ENCODE measurements at places on chromosomes 5 and 9.

DNA sequence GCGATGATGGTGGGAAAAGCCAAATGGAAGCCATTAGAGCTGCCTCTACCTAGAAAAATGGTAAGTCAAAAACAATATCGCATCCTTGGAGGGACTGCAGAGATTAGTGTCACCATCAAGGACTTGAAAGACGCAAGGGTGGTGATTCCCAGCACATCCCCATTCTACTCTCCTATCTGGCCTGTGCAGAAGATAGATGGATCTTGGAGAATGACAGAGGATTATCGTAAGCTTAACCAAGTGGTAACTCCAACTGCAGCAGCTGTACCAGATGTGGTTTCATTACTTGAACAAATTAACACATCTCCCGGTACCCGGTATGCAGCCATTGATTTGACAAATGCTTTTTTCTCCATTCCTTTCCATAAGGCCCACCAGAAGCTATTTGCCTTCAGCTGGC is 23.8 kb downstream of the ERP44 start:
- no peak for DNase-seq

GRCh38 chr5:179339996-179340395 is 5.3 kb downstream of the ADAMTS2 start:
- DNase-seq: no peak

- DNase-seq: no peak
Measured at GRCh38 chr5:132198571-132198970, 29.1 kb downstream of the P4HA2 start.

DNA sequence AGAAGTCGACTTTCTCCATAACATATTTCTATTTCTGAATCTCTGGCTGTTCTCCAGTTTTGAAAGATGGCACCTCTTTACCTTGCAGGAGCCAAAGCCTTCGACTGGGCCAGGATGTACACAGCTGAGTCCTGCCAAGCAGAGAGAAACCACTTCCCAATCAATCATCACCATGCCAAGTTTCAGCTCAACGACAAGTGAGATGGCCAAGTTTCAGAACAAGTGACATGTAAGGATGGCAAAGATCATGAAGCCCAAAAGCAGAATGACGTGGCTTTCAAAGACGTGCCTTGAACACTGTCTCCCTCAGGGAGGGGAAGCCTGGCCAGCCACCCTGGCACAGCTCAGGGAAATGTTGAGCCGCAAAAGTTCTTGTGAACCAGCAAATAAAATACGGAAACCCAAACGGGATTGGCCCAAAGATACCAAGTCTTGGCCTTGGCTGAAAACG is 17.7 kb downstream of the STK10 start:
- no peak for DNase-seq

DNA sequence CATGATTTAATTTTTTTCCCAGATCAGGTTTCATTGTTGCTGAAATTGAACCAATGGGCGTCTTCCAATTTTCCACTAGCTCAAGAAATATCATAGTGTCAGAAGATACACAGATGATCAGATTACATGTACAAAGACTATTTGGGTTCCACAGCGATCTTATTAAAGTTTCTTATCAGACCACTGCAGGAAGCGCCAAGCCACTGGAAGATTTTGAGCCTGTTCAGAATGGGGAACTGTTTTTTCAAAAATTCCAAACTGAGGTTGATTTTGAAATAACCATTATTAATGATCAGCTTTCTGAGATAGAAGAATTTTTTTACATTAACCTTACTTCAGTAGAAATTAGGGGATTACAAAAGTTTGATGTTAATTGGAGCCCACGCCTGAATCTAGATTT is 251.6 kb downstream of the ADGRV1 start:
- DNase-seq: no peak

DNA sequence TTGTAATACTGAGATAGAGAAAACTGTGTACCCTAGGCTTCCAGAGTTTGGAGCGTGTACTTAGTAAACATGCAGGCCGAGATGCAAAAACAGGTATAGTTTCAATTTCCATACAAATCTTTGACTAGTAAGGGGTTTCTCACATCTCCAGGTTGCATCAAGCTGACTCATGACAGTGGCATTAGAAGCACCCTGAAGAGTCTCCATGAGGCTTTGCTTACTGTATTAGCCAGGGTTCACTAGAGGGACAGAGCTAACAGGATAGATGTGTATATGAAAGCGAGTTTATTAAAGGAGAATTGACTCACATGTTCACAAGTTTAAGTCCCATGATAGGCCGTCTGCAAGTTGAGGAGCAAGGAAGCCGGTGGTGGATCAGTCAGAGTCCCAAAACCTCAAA is 275.3 kb upstream of the CDH6 start:
- DNase-seq: no peak

- no peak for DNase-seq
Measured at GRCh38 chr5:150007050-150007449, 6.5 kb downstream of the HMGXB3 start.

- no peak for DNase-seq
Measured at GRCh38 chr5:152532714-152533113, 127.6 kb upstream of the NMUR2 start.

DNA sequence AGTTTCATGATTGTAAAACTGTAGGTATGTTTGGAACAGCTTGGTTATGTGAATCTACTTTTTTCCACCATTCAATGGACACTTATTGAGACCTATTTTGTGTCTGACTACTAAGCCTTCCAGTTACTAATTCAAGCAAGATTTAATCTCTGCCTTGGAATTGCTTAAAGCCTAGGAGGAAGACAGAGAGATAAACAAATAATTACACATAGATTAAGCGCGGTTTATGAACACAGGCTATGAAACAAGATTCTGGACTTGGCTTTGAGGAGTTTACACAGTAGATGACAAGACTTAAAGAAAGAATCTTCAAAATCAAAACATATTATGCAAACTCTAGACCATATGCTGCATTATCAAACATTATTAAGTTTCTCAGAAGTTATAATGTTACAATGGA is 340.4 kb downstream of the RASEF start:
- DNase-seq: no peak

DNA sequence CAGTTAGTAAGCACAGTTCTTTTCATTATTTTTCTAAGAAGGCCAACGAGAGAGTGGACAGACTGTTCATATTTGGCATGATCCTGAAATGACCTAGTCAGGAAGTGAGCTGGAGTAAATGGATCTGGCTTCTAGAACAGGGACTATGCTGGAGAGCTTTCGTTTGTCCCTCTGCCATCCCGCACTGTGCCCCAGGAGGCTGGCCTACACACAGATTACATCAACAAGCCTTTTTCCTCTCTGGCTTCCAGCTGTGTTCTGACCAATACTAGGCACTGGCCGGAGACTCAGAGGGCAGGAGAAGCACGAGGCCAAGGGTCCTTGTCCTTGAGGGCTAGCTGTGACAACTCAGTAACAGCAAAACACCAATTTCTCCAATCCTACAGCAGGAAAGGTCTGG is 127.8 kb downstream of the MED27 start:
- no peak for DNase-seq

DNA sequence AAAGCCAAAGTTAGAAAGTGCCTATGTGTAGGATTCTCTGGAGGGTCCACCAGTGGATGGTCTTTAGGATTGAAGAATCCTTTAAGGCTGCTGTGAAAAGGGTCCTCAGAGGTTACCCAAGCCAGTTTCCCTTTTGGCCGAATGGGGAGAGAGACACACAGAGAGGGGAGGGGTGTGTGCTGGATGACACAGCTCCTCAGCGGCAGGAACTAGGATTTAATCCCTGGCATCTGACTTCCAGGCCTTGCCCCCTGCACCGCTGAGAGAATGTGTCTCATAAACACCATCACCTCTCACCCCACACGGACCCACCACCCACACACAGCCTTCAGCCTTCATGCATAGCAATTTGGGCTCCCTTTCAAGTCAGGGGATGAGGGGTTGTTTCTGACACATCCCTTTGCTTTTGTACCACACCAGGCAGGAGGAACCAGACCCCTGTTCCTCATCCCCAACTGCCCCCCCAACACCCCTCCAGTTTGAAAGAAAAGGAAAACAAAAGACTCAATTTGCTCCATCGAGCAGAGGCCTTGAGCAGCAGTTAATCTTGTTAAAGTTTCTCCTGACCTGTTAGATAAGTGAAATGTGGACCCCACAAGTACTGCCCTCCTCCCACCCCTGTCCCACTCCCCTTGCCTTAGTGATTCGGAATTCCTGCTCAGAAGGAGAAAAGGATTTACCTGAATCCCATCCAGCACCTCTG is 4.0 kb downstream of the PAPPA start:
- DNase-seq: no peak

DNA sequence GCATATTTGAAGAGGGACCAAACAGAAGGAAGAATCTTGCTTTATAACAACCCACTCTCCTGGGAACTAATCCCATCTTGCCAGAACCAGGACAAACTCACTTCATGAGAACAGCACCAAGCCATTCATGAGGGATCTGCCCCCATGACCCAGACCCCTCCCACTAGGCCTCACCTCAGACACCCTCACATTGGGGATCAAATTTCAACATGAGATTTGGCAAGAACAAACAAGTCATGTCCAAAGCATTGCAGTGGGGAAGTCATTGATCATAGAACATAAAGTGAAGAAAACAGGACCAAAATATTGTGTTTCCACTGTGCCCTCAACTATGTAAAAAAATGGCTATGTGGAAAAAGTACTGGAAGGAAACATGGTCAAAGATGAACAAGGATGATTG is 43.9 kb downstream of the MAP1B start:
- DNase-seq: no peak

DNA sequence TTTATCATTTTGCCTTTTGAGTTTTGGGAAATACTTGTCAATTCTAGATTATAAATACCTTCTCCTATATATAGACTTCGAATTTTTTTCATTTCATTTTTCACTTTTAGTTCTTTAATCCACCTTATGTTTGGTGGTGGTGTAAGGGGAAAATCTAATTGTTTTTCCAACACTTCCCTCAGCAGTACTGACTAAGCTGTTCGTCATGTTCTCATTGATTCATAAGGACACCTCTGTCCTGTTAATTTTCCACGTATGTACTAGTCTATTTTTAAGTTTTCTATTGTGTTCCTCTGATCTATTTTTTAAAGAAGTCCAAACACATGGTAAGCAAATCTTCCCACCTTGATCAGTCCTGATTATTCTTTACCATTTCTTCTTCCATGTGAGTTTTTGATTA is 254.2 kb downstream of the SYK start:
- DNase-seq: no peak

GRCh38 chr5:1959725-1960581 is 77.2 kb upstream of the IRX4 start:
- DNase-seq: no peak

Data from stimulated activated CD4-positive, alpha-beta T cell treated with anti-CD3 and anti-CD28 coated beads, Interleukin-15, amount 100 ng/mL, for 1 hour (primary cell).